Natural killer cell (primary cell): ENCODE measurements at places on chromosomes 11 and 22. TPM values are rescaled to one million over a fixed set of nuclear protein-coding genes. Genes with fewer than 3 reads are reported as not detected.

The TSPAN32 gene
- 327 TPM for total RNA-seq

The MUC2 gene
- total RNA-seq = not detected

The ACR gene
- total RNA-seq = not detected

The DDTL gene
- total RNA-seq = not detected

DNA sequence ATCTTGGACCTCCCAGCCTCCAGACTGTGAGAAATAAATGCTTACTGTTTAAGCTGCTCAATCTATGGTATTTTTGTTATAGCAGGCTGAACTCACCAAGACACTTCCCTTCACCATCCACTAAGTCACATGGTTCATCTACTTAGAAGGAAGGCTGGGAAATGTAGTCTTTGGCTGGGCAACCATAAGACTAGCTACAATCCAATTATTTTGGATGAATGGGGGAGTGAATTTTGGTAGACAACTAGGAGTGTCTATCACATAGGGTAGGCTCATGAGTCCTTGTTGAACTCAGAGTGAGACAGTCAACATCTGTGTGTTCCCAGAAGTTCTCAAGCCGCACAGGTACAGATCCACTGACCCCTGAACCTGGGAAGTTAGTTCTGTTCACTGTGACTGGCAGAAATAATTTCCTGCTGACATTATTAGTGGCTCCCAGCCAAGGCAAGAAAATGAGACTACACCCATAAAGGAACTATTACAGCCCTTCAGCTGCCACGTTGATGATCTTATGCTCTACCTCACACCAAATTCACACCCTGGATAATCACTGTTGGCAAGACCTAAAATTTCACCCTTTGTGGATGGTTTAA, 3.1 kb upstream of the SLC35C1 start:
- no peak for DNase-seq

DNA sequence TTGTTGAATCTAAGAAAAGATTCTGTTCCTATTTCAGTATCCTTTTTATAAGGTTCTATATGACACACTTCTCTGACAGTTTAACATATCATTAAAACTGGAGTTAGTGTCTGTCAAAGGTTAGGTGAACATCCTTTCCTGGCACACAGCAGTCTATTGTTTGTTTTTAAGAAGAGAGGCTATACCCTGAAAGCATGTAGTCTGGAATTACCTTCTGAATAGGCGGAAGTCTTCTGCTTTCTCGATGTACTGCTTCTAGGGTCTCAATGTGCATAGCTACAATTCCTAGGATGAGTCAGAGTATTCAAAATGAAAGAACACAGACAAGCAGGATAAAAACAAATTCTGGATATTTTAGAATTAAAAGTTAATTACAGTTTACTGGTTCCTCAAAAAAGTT, 188.6 kb downstream of the SWAP70 start:
- DNase-seq = no peak

DNA sequence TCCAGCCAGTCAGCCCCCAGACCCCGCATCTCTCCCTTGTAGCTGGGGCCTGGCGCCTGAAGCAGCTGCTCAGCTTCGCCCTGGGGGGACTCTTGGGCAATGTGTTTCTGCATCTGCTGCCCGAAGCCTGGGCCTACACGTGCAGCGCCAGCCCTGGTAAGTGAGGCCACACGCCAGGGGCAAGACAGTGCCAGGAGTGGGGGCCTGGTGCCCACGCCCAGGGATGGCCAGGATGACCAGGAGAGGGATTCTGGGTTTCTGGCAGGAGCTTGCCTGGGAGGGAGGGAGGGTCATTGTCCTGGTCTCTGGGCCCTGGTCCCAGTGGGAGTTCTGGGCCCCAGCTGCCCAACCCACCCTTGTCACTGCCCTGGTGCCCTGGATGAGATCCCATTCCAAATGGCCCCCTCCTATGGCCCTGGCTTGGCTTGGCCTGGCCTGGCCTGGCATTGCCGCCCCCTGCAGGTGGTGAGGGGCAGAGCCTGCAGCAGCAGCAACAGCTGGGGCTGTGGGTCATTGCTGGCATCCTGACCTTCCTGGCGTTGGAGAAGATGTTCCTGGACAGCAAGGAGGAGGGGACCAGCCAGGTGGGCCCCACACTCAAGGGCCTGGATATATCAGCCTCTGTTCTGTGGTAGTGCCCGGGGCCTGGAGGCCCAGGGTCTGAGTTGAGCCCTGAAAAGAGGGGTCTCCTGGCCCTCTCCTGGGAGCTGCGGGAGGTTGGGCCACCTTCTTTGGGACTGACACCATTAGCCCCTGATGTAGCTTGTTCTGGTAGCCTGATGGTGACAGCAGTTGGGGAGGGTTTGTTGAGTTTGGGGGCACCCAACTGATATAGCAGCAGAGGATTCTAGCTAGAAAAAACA, 3.7 kb downstream of the SLC39A13 start:
- peak; percentile 54 for DNase-seq

DNA sequence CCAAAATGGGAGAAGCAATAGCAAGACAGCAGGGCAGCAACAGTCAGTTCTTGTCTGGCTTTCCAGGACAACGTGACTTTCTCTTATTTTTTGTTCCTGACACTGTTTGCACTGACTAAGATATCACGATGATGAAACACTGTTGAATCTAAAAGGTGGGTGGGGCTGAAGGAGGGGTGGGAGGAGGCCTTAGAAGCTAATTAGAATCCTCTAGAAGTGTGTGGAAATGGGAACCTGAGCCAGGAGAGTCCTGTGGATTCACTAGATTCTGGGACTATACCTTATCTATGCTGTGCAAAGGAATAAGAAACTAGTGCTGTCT, 300.3 kb downstream of the ST3GAL4 start:
- no peak for DNase-seq

- DNase-seq = no peak
Measured at GRCh38 chr11:92897487-92897886, 72.0 kb upstream of the MTNR1B start.

- no peak for DNase-seq
Measured at GRCh38 chr11:118060081-118060661, 16.7 kb upstream of the TMPRSS4 start.

- no peak for DNase-seq
Measured at GRCh38 chr11:126426820-126427749, 71.6 kb downstream of the ST3GAL4 start.

DNA sequence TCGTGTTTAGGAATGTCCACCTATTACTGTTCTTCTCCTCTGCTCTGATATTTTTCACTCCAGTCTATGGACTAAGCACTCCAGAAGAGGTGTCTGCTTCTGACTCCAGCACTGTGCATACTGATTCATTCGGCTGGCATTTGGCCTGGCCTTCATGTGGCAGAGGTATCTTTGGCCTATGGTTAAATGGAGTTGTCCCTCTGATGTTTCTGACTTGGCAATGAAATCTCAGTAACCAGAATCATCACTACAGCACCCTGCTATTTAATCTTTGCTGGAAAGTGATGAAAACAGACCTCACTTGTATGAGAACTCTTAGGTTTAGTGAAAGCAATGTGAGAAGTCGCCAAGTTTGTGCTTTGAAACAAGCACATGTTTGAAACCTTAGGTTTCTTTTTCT, 155.2 kb downstream of the MAML2 start:
- no peak for DNase-seq

- no peak for DNase-seq
Measured at GRCh38 chr22:30984317-30984716, 15.3 kb downstream of the TUG1 start.

GRCh38 chr11:22165087-22165486, 27.8 kb upstream of the ANO5 start:
- DNase-seq = no peak

GRCh38 chr22:30668386-30668710, 673 bp upstream of the DUSP18 start:
- DNase-seq = no peak

- no peak for DNase-seq
Measured at GRCh38 chr11:103545551-103545950, 436.3 kb downstream of the DYNC2H1 start.

GRCh38 chr11:27380771-27381170, 17.8 kb upstream of the CCDC34 start:
- no peak for DNase-seq

DNA sequence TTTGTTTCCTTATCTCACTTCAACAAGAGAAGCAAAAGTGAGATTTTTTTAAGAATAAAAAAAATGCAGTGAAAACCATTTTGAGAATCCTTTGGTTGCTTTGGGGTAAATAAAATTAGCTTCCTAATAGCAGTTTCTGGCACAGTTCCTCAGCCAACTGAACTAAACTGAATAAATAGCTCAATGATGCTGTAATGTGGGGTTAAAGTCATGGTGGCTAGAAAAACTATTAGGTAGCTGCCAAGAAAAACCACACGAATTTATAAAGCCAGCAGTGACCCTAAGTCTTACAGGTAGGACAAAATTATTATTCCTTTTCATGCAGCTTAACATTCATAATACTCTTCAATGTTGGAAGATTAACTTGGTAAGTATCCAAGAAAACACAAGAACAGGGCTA, 142.4 kb downstream of the APIP start:
- DNase-seq = no peak

DNA sequence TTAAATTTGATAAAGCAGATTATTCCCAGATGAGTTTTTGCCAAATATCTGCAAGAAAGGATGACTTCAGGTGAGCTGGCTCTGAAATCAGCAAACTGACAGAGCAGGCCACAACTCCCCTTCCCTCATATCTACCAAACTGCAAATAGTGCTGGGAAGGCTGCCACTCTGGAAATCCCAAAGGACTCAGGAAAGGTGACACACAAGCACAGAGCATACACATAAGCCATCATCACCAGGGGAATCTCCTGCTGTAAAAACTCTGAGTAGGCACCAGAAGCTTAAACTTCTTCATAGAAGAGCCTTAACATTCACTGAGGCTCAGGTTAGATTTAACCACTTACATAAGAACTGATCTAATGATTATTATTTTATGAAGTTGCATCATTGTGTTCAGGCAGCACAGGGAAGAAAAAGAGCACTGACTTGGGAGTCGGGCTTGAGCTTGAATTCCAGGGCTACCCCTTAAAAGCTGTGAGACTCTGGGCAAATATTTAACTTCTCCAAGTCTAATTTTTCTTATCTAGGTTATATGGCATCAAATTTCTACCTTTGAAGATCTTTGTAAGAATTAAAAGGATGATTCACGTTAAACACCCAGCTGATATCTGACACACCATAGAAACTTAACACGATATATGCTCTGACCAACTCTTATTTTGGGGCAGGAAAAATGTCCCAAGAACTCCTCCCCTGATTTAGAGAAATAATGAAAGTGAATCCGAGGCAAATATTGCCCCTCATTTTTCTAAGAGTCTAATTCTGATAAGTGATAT, 15.0 kb downstream of the SYTL2 start:
- DNase-seq = no peak

GRCh38 chr11:120180551-120181232, 30.1 kb upstream of the OAF start:
- DNase-seq = peak; percentile 5

DNA sequence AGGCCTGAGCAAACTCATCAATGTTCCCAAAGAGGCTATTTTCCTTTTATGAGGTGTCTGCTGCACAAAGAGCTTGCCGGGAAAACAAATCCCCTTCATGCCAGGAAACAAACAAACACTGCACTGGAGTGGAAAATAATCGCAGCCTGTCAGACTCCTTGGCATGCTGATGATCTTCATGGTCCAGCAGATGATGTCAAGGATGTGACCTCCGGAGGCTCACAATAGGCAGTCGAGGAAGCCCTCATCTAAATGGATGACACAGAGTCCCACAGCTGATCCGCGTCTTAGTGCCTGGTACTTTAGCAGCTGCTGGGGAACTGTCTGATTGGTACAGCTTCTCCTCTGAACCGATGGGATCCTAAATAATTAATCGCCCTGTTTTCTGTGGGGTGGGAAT, 187.6 kb downstream of the TENM4 start:
- no peak for DNase-seq

DNA sequence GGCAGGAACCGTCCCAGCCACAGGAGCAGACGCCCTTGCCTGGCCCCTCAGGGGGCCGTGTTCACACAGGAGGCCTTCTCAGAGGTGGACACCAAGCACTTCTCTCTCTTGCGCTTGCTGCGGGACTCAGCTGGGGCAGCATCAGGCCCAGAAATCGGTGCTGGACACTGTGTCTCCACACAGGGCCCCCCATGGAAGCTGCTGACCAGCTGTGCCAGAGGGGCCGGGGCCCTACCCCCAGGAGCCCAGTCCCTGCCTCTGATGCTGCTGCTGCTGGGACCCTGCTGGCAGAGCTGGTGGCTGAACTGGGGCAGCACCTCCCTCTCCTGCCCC, 4.0 kb downstream of the PLXNB2 start:
- no peak for DNase-seq

DNA sequence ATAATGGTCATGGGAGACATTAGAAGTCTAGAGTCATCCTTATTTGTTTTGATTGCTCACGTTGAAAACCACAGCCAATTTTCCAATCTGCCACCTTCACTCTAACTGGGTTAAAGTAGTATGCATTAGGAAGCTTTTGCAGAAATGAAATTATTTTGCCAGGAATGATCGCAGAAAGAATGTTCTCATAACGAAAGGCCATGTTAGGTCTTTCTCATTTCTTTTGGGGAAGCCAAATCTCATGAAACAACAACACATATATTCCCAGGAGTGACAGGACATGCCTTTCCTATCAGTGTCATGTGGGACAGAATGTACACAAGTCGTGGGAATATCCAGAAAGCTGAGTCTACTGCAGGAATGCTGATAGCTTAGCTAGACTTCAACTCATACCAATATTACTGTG, 386.3 kb downstream of the AASDHPPT start:
- DNase-seq = no peak

- no peak for DNase-seq
Measured at GRCh38 chr11:48005136-48005535, 24.8 kb downstream of the PTPRJ start.

DNA sequence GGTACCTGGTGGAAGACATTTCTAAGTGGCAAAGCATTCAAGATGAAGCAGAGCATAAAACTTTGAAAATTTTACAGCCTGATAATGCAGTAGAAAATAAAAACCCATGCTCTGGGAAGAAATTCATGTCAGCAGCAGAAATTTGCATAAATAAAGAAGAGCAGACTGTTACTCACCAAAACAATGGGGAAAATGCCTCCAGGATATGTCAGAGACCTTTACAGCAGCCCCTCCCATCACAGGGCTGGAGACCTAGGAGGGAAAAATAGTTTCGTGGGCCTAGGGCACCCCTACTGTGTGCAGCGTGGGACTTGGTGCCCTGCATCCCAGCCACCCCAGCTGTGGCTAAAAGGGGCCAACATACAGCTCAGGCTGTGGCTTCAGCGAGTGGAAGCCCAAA, 5.4 kb upstream of the DKK3 start:
- DNase-seq = no peak
